ENCODE measurements at places on chromosomes 4 and X.
A peak's percentile ranks its signal among the peaks of the same experiment; 100 is the strongest.

GRCh38 chr4:13097971-13098370 is 386.2 kb downstream of the RAB28 start:
- no peak for DNase-seq

- DNase-seq: peak; percentile 77
Observed at GRCh38 chr4:139834981-139835391, 169.4 kb downstream of the MGST2 start.

- no peak for DNase-seq
Observed at GRCh38 chr4:85979276-85979675, 380.6 kb downstream of the MAPK10 start.

DNA sequence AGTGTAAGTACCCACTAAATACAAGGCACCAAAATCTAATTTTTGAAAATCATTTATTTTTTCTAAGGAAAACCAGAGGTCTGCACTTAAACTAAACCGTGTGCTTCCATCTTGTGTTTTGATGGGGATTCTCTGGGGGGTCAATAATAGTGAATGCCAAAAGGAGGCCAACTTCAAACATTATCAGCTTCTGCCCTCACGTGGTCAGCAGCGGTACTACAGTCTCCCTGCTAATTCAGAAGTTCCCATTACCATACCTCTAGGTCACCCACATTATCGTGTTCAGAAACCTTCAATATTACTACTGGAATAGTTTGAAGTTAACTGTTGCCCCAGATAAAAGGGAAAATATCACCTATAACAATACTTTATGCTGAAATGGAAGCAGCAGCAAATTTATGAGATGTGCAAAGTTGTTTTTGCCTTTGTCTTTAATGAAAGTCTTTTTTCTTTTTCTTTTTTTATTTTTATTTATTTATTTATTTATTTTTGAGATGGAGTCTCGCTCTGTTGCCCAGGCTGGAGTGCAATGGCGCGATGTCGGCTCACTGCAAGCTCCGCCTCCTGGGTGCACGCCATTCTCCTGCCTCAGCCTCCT is 17.3 kb downstream of the CTPS2 start:
- peak; percentile 51 for DNase-seq

DNA sequence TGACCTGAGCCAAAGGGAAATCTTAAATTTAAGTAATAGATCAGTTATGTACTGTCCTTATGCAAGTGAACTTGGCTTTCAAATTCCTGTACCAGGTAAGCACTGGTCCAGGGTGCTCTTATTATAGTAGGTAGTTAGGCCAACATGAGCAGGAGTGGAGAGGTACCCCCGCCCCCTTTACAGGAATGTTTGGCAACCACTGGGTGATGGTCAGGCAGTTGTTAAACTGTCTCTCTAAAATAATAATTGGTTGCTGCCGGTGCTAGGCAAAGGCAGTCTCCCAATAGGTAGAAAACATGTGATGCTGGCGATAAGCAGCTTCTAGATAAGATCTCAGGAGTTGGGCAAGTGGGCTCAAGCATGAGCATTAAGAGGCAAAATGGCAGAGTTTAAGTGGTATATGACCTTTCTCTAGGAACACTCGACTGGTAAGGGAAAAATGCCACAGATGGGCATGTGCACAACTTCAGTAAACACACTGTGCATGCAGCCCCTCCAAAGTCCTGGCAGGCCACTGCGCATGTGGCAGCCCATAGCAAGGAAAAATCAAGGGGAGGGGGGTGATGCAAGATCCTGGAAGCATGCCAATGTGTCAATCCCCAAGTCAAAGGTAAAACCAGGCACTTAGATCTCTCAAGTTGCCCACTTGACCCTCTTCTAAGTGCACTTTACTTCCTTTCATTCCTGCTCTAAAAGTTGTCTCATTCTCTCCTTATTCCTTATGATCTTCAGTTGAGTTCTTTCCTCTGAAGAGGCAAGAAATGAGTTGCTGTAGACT is 1239.7 kb downstream of the C4orf33 start:
- peak; percentile 64 for DNase-seq

GRCh38 chr4:36551697-36552214 is 270.3 kb downstream of the DTHD1 start:
- no peak for DNase-seq

DNA sequence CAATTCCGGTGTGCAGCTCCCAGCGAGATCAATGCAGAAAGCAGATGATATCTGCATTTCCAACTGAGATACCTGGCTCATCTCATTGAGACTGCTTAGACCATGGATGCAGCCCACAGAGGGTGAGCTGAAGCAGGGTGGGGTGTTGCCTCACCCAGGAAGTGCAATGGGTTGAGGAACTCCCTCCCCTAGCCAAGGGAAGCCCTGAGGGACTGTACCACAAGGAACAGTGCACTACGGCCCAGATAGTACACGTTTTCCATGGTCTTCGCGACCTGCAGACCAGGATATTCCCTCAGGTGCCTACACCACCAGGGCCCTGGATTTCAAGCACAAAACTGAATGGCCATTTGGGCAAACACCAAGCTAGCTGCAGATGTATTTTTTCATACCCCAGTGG is 150.0 kb downstream of the TET2 start:
- no peak for DNase-seq

DNA sequence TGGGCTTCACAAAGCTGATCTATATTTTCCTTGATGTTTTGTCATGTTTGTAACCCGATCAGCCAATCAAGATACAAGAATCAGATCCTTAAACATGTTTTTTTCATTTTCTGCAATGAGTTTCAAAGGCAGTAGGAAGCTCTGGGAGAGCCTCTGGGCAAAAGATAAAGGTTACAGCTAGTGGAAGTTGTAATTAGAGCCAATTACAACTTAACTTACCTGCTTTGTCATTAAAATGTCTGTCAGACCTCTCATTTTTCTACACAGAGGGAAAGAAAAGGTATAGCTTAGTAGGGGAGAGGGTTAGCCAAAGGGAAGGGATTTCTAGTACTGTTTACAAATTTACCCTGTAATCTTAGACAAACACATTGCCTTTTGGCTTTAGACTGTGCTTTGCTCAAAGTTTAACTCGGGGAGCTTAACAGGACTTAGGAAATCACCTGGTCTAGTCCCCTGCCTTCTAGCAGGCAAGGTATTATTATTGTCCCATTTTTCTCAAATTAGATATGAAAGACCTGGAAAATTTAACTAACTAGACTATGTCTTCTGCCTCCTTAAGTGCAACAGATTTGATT is 55.8 kb downstream of the FGF16 start:
- no peak for DNase-seq

DNA sequence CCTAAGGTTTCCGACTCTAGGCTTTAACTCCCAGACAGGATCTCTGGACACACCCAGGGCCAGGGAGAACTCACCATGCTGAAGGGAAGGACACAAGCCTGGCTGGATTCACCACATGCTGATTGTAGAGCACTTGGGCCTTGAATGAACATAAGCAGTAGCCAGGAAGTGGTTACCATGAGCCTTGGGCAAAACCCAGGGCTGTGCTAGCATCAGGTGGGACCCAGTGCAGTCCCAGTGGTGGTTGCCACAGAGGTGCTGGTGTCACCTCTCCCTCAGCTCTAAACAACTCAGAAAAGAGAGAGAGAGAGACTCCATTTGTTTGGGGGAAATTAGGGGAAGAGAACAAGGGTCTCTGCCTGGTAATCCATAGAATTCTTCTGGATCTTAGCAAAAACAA is 77.0 kb downstream of the KLHL13 start:
- no peak for DNase-seq
